ENCODE measurements at places on chromosomes 16 and 17. TPM values are rescaled to one million over a fixed set of nuclear protein-coding genes. Genes with fewer than 3 reads are reported as not detected.

DNA sequence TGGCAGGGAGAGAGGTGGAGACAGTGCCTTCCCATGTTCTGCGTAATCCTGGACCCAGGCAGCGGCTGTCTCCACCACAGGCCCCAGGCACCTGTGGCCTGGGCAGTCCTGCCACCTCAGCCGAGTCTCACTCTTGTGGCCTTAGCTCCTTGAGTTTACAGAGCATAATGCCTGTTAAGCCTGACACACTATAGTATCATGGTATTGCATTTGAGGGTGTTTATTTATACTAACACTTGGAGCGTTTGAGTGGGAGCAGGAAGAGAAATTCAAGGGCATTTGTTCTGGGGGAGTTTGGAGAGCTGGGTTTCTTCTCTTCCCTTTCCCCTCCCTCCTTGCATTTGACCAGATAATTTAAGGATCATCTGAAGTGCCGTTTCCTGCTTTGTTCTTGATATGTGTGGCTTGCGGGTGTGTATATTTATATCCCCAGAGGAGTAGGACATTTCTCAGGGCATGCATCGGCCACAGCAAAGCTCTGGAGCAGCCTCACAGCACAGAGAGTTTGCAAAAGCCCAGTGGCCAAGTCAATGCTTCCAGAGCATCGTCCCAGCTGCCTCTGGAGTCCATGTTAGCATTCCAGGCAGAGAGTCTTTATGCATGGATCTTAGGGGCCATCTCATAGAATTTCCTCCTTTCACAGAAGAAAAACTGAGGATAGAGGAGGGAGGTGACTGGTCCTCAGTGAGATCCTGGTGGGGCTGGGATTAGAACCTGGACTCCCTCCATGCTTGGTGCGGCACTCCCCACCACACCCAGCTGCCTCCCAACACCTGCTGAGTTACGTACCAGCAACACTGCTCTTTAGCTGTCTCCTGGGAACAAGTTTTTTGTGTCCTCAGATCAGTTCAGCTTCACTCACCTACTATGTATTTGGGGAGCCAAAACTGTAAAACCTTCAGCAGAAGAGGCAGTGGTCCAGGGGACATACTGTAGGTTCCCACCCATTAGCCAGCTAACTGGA lies 222.8 kb downstream of the CCDC182 start:
- no peak for DNase-seq

DNA sequence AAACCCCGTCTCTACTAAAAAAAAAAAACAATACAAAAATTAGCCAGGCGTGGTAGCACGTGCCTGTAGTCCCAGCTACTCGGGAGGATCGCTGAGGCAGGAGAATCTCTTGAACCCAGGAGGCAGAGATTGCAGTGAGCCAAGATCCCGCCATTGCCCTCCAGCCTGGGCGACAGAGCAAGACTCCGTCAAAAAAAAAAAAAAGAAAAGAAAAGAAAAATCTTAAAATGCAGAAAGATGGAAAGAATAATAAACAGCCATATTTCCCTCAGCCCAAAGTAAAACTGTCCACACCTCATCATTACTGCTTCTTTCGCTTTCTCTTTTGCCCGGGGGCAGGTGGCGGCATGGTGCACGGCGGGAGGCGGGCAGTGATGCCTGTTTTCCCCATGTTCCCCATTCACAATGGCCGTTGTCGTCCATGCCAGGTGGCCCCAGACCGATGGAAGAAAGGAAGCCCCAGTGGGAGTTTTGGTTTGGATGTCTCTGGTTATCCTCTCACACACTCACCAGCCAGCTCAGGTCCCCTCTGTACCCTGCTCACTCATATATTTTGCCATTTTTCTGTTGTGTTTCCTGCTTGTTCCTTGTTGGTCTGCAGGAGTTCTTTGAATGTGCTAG lies 37.0 kb upstream of the PEMT start:
- DNase-seq = no peak

UTS2R gene
- not detected for total RNA-seq

- DNase-seq = no peak
Measured at GRCh38 chr16:31050280-31051030, 17.1 kb downstream of the STX4 start.

DNA sequence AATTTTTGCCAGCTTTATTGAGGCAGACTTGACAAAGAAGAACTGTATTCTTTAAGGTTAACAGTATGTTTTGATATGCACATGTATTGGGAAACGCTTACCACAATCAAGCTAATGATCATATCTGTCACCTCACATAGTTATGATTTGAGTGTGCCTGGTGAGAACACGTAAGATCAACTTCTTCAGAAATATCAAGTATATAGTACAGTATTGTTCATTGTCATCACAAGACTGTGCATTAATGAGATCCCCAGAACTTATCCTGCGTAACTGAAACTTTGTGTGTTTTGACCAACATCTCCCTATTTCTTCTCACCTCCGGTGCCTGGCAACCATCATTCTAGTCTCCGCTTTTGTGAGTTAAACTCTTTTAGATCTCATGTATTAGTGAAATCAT lies 756.4 kb upstream of the EEF2KMT start:
- no peak for DNase-seq

- no peak for DNase-seq
Measured at GRCh38 chr17:28956861-28957260, 5.5 kb upstream of the PHF12 start.

DNA sequence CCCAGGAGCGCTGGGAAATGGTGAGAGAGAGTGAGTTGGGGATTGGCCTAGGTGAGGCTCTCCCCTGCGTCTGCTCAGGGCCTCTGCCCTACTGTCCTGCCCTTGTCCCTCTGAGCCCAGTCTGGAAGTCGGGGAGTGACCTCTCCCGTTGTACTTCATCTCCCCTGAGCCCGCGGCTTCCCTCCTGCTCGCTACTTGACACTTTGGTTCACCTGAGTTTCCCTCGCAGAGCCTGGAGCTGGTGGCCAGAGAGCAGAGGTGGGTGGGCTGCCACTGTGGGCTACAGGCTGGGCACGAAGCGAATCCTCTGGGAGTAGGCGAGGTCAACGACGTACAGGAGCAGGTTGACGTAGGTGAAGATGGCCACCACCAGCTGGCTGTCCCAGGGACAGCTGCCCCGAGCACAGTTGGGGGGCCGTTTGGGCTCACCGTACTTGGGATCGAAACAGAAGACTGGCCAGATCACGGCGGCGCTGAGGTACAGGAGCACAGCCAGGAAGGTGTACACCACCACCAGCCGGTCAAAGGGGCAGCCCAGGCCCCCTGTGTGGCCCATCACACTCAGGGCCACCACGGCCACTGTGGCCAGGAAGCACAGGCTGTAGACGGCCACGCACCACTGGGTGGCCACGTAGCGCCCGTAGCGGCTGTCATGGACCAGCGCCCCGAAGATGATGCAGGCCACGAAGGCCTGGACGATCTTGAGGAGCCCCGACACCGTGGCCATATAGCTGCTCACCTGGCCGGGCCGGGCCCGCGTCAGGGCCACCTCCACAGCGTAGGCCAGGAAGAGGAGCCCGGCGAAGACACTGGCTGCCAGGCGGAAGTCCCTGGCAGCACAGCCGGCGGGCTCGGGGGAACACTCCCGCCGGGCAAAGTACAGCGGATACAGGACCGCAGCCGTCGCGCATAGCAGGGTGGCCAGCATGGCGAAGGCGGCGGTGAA lies 3.7 kb upstream of the PYCR1 start:
- DNase-seq = no peak

CYB561 gene
- total RNA-seq = 13.5 TPM

DNA sequence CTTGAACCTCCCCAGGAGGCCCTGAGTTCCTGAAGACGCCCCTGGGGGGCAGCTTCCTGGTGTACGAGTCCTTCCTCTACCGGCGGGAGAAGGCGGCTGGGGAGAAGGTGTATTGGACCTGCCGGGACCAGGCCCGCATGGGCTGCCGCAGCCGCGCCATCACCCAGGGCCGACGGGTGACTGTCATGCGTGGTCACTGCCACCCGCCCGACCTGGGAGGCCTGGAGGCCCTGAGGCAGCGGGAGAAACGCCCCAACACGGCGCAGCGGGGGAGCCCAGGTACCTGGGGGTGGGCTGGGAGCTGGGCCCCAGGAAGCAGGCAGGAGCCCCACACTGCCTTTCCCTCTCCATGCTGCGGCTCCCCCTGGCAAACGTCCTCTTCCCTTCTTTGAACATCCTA lies 22.0 kb downstream of the FLYWCH1 start:
- DNase-seq = no peak

CIBAR2 gene
- total RNA-seq = not detected

DNA sequence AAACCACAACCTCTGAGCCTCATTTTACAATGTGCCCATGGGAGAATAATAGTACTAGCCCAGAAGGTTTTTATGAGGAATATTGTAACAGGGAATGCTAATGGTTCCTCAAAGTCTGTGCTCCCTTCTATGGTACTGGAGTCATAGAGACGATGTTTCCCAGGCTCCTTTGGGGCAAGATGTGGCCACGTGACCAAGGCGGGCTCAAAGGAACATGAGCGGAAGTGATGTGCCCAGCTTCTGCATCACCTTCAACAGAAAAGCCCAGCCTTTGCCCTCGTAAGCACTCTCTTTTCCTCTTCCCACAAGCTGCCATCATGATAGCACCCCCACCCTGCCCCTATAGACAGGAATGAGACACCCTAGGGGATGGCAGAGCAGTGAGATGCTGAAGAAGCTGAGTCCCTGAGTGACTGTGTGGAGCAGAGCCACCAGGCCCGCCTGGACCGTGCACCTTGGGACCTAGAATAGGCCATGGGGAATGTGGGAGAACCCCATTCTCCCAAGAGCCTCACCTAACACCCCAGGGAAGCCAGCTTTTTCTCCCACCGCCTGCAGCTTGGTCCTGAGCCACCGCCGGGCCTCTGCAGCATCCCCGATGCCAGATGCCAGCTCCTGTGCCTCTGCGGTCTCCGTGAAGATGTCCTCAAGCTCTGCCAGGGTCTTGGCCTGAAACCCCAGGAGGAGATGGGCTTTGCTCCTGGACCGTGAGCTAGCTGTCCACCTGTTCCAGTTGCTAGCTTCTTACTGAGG lies 22.2 kb upstream of the PIK3R6 start:
- DNase-seq = no peak

GRCh38 chr17:78953356-78954350 lies 26.1 kb downstream of the LGALS3BP start:
- DNase-seq = no peak

KRTAP3-1 gene
- not detected for total RNA-seq

JPT1 gene
- 49.8 TPM for total RNA-seq

DNA sequence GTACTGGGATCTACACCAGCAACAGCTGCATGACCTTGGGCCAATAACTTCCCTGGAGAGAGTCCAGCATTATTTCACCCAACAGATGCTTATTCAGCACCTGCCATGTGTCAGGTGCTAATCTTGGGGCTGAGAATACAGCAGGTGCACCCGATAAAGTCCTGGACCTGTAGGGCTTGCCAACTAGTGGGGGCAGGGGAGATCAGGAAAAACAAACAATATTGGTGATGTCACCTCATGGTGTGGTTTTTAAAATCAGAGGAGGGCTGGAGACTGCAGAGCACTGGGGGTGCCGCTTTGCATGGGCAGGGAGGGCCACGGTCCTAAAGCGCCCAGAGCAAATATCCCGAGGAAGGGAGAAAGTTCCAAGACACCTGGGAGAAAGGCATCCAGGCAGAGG lies 218.8 kb downstream of the C16orf95 start:
- DNase-seq = no peak

DNA sequence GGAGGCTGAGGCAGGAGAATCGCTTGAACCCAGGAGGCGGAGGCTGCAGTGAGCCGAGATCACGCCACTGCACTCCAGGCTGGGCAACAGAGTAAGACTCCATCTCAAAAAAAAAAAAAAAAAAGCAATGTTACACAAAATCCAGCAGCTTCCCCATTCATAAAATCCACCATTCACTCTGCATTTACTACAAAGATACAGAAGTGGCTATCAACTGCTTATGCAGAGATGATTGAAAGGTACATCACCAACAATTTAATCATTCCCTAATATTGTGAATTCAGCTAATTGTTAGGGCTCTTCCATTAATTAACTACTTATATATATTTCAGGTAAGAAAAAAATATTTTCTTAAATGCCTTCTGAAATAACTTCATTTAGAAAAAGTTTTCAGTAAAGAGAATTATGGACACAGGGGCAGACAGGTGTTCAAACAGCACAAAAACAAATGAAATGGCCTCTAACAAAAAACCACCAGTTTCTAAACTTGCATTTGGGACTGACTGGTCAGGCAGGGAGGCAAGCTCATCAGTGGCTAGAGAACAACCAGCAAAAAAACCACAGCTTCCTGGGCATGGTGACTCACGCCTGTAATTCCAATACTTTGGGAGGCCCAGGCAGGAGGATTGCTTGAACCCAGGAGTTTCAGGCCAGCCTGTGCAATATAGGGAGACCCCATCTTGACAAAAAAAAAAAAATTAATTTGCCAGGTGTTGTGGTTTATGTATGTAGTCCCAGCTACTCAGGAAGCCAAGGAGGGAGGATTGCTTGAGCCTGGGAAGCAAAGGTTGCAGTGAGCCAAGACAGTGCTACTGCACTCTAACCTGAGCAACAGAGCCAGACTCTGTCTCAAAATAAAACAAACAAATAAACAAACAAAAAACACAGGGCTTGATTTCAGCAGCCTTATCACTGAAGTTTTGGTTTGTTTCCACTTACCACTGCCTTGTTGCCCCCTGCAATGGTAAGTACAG lies 26.3 kb downstream of the ERN1 start:
- no peak for DNase-seq

DNA sequence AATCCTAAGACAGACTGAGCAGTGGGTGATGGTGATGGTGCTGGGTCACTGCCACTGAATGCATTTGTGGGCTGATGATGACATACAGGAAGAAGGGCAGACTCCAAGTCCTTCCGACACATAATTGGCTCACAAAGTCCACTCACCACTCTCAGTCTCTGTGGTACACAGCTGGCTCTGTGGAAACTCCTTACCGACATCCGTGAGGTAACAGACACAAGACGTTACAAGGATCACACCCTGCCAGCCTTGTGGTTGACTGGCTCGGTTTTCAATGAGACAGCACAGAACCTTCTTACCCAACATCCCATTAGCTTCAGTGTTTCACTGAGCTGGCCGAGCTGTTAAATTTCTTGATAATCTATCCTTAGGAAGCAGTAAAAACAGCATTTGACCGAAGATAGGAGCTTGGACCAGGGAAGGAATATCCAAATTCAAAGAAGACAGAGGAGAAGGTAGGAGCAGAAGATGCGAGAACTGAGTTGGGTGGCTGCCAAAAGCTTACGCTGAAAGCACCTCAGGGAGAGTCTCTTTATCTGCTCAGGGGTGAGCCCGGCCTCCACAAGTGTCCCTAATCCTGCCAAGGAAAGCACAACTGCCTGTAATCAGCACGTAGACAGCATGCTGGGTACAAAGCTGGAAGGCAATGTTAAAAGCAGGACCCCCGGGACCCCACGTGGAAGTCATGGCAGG lies 5.5 kb upstream of the MXRA7 start:
- no peak for DNase-seq

PIRT gene
- total RNA-seq = 1.9 TPM

ZNHIT3 gene
- 33.7 TPM for total RNA-seq

- DNase-seq = no peak
Measured at GRCh38 chr16:19218581-19218980, 50.5 kb downstream of the SYT17 start.

GRCh38 chr17:42067371-42068091 lies 17.1 kb upstream of the C17orf113 start:
- DNase-seq = no peak

TMEM132E gene
- 3.7 TPM for total RNA-seq
